ENCODE measurements at places on chromosomes 2 and 18. TPM values are rescaled to one million over a fixed set of nuclear protein-coding genes. Genes with fewer than 3 reads are reported as not detected.

DNA sequence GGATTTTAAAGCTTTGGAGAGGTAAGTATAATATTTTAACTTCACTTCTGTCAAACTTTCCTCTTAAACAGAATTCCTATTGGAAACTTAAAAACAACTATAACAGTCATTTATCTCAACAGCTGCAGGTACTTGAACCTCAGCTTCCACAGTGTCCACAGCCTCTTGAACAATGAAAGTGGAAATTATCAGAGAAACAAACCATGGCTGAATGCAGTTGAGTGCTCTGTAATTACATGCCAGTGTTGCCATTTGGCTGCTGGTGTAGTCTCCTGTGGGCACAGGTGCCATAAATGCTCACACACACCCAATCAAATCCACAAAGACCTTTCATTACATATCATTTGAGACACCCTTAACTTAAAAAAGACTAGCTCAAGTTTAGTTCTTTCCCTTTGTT lies 125.1 kb downstream of the CPS1 start:
- DNase-seq, result no peak
- no peaks in the 10 kb centered on the region for H3K27me3 ChIP-seq
- H3K4me1 ChIP-seq, result no peaks in the 10 kb centered on the region
- H3K4me3 ChIP-seq, result no peak overlapping the region
- no peak overlapping the region for H3K27ac ChIP-seq

- H3K4me3 ChIP-seq, result no peak overlapping the region
- H3K27ac ChIP-seq, result no peak overlapping the region
- no peaks in the 10 kb centered on the region for H3K4me1 ChIP-seq
- no peaks in the 10 kb centered on the region for H3K27me3 ChIP-seq
These were observed 60.7 kb downstream of the ACVR1 start for GRCh38 chr2:157815421-157815820.

Gene WIPF1
- total RNA-seq, result 43.2 TPM

Gene MGAT4A
- 13.3 TPM for total RNA-seq

GRCh38 chr2:101516823-101517690 lies 42.1 kb upstream of the RFX8 start:
- H3K4me3 ChIP-seq, result no peak overlapping the region
- no peak for DNase-seq
- H3K36me3 ChIP-seq, result no peaks in the 10 kb centered on the region
- peaks cover 3% of the 10 kb centered on the region for H3K4me1 ChIP-seq

- no peak for DNase-seq
- no peak overlapping the region for H3K27ac ChIP-seq
- peaks cover 11% of the 10 kb centered on the region for H3K4me1 ChIP-seq
- H3K36me3 ChIP-seq, result no peaks in the 10 kb centered on the region
- no peak overlapping the region for H3K4me3 ChIP-seq
These were observed 269.5 kb downstream of the NEDD4L start for GRCh38 chr18:58313491-58314032.

DNA sequence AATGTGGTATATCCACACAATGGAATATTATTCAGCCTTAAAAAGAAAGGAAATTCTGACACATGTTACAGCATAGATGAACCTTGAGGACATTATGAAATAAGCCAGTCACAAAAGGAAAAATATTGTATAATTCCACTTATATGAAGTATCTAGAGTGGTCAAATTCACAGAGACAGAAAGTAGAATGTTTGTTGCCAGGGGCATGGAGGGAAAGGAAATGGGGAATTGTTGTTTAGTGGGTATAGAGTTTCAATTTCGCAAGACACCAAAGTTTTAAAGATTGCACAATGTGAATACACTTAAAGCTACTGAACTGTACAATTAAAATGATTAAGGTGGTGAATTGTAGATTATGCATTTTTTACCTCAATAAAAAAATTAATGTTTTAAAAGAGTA lies 92.9 kb downstream of the TXNL1 start:
- no peak overlapping the region for H3K27ac ChIP-seq
- no peak for DNase-seq
- no peaks in the 10 kb centered on the region for H3K4me1 ChIP-seq
- no peak overlapping the region for H3K4me3 ChIP-seq
- no peaks in the 10 kb centered on the region for H3K36me3 ChIP-seq

Gene FAM98A
- total RNA-seq, result 29.4 TPM

- no peaks in the 10 kb centered on the region for H3K36me3 ChIP-seq
- no peaks in the 10 kb centered on the region for H3K27me3 ChIP-seq
- no peak for DNase-seq
- H3K4me3 ChIP-seq, result no peak overlapping the region
- H3K27ac ChIP-seq, result no peak overlapping the region
These were observed 66.7 kb downstream of the RTN4 start for GRCh38 chr2:54983345-54984220.

Gene CYP26B1
- 37.7 TPM for total RNA-seq
